ENCODE measurements at places on chromosomes 2 and 18.

DNA sequence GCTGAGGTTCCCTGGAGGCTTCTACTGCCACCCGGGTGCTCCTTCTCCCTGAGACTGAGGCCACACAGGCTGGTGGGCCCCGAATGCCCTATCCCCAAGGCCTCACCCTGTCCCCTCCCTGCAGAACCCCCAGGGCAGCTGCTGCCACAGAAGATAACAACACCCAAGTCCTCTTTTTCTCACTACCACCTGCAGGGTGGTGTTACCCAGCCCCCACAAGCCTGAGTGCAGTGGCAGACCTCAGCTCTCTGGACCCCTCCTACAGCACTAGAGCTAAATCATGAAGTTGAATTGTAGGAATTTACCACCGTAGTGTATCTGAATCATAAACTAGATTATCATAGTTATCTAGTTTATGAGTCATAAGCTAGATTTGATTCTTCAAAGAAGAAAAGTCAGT lies 7.3 kb upstream of the CENPA start:
- no peak for DNase-seq

GRCh38 chr2:71706121-71706520 lies 252.8 kb downstream of the DYSF start:
- DNase-seq = no peak

DNA sequence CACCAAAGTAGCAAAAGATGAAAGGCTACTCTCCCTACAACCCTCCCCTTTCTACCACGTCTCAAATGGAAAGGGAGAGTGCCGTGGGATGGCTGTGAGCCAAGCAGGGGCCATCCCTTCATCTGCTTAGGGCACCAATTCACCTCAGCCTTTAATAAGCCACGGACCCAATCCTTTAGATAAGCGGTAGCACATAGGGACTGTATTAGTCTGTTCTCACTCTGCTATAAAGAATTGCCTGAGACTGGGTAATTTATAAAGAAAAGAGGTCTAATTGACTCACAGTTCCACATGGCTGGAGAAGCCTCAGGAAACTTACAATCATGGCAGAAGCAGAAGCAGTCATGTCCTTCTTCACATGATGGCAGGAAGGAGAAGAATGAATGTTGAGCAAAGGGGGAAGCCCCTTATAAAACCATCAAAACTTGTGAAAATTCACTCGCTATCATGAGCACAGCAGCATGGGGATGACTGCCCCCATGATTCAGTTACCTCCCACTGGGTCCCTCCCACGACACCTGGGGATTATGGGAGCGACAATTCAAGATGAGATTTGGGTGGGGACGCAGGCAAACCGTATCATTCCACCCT lies 85.9 kb upstream of the IL1R2 start:
- no peak for DNase-seq

GRCh38 chr2:173690349-173690748 lies 274.8 kb downstream of the SP3 start:
- DNase-seq = no peak

DNA sequence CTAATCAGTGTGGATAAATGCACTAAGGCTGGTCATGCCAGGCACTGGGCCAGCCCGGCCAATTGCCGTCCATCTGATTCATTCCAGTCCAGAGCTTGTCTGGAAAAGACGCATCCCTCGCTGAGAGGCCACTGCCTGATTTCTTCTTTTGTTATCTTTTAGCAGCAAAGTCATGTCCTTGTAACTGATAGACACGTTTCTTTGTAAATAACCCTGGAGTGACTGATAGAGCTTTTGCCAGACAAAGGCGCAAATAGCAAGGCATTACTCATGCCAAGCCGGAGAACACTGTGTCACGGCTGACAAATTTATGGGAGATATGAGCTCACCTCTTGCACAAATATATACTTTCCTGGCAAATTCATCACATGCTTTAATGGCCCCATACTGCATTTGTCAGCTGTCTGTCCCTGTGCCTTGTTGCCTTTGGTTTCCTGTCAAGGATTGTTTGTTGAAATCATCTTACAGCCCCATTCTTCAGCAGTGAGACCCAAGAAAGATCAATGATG lies 164.4 kb downstream of the ETAA1 start:
- peak; percentile 5 for DNase-seq

DNA sequence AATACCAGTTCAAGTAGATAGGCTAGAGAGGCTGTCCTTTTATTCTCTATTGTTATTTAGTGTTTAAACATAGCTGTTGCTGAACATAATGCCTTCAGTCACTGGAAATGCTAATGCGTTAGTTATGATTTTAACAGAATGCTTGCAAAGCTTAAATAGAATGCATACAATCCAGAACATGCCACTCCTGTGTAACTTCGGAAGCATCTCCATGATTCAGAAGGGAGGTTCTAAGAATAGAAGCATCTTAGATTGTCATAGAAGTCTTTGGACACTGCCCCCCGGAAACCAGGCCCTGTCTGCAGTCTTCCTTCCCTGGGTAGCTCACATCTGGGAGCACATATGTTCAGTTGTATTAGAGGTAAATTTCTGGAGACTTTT lies 73.2 kb downstream of the ZNF532 start:
- no peak for DNase-seq

DNA sequence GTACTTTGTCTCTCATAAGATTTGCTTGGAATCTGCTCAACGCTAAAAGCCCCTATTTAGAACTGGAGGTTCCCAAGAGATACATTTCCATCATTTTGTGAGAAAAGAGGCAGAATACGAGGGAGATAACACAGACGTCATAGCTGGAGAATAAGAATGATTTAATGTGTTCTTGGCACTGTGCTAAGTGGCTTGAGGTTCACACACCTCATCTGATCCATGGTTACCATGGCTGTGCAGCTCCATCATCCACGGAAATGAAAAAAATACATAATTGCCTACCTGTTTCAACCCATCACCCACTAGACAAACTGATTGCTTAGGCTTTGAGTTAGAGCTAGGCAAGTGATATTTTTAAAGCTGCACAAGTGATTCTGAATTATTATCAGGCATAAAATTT lies 227.6 kb downstream of the SLC8A1 start:
- DNase-seq = no peak

Data from thoracic aorta (tissue), 2 donors.